SHP77 treated with DMSO at 0.1 percent for 48 hours (cell line): ENCODE measurements at places on chromosomes 5 and 9.

DNA sequence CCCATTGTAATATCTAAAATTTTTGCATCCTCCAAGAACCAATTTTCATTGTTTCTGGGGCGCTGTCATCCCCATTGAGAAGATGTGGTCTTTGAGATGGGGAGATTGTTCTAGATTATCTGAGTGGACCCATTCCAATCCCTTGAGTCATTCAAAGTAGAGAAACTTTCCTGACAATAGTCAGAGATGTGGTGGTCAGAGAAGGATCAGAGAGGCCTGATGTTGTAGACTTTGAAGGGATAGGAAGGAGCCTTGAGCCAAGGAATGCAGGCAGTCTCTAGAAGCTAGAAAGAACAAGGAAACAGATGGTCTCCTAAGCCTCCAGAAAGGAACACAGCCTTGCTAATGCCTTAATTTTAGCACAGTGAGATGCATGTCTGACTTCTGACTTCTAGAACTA lies 80.4 kb downstream of the TEK start:
- DNase-seq: no peak

DNA sequence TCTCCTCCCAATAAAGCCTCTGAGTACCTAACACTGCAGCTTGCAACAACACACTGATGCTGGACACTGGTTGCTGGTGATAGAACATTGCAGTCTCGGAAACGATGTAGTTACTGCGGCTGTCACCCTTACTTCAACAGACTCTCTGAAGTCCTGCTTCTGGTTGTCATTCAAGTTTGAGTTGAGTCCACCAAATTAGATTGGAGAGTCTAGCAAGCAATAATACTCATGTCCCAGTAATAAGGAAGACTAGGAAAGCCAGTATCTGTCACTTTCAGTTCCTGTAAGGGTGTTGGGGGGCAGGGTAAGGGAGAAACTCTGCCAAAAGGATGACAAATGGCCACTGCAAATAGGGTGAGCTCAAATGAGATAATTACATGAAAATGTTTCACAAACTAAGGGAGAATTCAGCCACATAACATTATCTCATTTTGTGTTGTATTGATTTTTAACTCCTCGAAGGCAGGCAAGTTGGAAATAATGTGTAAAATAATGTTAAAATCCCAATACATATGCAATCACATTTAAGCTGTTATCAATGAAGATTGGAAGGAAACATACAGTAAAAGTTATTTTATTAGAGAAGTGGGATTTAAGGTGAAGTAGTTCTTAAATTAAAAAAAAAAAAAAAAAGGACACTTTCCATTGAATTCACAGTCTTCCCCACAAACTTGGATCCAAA lies 849 bp upstream of the IFT74 start:
- peak; percentile 20 for DNase-seq

DNA sequence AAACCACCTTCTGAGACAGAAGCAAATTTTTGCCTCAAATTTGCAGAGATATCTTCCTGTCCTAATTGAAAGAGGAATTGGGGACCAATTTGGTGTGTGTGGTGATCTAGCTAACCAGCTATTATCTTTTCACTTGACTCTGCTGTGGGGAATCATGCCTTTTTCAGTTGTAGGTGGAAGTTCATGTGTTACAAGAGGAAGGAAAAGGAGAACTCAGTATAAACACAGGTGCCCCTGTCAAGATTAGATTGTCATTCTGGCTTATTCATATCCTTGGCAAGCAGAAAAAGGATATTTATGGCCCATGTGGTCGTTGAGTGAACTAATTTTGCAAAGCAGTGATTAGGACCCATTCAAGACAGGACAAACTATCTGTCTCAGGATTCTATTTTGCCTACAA lies 336.8 kb upstream of the SLC30A5 start:
- DNase-seq: no peak

DNA sequence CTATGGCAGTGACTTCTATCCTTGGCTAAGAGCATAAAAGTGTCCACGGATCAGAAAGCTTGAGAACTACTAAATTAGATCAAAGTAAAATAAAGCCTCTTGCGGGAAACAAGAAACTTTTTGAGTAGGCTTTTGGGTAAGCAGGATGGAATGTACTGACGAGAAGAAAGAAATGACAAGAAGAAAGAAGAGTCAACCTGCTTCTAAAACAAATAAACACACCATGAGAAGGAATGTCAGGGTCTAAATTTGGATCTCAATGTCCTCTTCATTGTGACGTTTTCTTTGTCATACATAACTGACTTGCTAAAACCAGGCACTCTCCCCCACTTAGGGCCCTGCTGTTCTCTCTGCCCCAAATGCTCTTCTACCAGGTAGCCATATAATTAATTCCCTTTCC lies 290.1 kb upstream of the PTGER4 start:
- no peak for DNase-seq

- no peak for DNase-seq
These were observed 568.0 kb downstream of the MTRR start for GRCh38 chr5:8436924-8437323.

- DNase-seq: no peak
These were observed 47.7 kb downstream of the FNIP1 start for GRCh38 chr5:131749138-131749537.

DNA sequence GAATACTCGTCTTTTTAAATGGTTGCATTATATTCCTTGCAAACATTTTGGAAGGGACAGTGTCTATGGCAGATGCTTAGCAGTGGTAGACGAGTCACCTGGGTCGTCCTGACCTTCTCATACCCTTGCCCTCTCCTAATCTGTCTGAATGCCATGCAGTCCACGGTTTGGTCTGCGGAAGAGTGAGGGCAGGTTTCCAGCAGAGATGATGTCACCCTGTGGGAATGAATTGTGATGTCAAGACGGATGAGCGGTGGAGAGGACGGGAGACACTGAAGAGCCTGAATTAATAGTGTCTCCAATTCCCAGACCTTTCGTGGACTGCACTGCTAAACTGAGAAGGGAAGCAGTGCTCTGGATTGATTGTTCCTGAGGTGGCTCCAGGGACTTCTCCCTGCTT lies 329.0 kb upstream of the PANK3 start:
- no peak for DNase-seq

DNA sequence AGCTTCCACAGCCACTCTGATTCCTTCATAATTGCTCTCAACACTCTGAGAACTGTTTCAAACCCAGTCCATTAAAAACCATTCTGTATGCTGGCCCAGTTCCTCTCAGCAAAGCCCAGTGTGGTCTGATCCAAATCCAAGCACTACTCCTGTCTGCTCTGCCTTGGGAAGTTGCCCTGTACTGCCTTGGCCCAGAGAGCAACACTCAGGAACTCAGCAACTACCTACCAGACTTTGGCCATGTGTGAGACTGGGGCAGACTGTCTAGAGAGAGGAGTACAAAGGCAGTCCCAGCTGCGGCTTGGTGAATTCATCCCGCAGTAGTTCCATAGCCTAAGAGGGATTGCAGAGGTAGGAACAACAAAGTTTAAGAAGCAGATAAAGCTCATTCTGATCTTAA lies 214.4 kb downstream of the MCTP1 start:
- no peak for DNase-seq

DNA sequence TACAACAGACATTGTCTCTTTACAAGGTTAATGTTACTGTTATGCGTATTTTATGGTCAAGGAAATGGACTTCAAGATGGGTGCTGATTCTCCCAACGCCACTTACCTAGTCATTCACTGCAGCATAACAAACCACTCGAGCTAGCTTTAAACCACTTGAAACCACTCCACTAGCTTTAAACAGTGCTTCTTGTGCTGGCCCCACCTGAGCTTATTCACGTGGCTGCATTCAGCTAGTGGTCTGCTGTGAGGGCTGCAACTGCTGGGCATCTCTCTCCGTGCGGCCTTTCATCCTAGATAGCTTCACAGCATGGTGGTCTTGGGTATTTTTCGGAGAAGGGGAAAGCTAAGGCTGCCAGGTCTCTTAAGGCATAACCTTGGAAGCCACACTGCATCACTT lies 3.5 kb upstream of the HRH2 start:
- DNase-seq: no peak

- DNase-seq: no peak
These were observed 3.6 kb downstream of the HTR1A start for GRCh38 chr5:63958654-63959053.

DNA sequence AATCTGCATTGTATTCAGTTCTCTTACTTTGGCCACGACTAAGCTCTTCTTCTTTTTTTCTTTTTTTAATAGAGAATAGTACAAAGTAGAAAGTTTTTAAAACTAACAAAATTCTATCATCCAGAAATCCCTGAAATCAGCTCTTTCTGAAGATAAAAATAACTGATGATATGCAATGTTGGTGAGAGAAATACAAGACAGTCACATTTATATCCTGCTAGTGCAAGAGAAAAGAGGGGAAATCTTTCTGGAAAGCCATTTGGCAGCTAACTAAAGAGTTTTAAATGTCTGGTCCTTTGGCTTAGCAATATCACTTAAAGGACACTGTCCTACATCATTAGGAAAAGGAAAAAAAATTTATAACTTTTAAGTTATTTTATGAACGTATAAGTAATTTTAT lies 27.0 kb upstream of the FREM1 start:
- DNase-seq: no peak

GRCh38 chr5:144017631-144018030 lies 152.8 kb downstream of the YIPF5 start:
- no peak for DNase-seq

- no peak for DNase-seq
These were observed 144.8 kb upstream of the SLC12A2 start for GRCh38 chr5:127938746-127939145.

DNA sequence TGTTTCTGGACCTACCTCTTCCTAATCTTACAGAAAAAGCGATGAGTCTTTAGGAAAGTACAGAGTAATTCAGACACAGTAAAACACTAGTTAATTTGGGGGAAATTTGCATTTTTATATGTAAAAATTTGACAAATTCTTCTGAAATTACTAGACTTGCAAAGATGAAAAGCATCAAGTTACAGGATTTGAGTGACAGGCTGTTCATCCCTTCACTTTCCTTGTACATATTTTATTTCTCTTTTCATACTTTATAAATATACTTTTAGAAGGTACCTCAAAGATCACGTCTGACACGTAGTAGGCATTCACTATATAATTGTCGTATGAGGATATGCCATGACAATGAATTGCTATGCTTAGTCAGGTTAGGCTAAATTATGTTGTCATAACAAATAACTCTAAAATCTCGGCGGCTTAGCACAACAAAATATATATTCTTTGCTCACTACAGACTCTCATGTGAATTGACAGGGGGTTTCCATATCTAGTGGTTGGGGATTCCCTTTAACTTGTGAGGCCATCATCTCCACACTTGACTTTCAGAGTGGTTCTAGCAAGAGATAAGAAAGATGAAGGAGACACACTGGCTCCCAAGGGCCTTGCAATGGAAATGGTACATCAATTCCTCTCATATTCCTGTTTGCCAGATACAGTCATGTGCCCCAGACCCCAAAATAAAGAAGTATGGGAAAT lies 154.1 kb upstream of the TUT7 start:
- DNase-seq: no peak

- DNase-seq: no peak
These were observed 2.2 kb upstream of the S1PR3 start for GRCh38 chr9:88988796-88989641.

GRCh38 chr9:20048985-20049384 lies 260.1 kb upstream of the SLC24A2 start:
- DNase-seq: no peak

DNA sequence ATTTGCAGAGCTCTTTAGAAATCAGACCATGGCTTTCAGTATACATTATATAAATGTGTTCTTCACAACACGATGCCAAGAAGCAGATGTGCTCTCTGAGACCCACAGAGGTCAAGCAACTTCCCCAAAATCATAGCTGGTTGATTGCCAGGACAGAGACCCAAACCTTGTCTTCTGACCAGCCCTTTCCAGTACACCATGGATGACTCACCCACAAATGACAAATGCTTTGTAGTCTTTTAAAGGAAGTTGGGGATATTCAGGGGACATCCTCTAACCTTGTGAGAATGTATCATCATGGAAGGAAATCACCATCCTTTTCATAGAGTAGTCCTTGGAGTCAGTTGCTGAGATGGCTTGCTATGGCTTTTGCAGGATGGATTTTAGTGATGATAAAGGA lies 30.1 kb downstream of the ZNF462 start:
- no peak for DNase-seq

DNA sequence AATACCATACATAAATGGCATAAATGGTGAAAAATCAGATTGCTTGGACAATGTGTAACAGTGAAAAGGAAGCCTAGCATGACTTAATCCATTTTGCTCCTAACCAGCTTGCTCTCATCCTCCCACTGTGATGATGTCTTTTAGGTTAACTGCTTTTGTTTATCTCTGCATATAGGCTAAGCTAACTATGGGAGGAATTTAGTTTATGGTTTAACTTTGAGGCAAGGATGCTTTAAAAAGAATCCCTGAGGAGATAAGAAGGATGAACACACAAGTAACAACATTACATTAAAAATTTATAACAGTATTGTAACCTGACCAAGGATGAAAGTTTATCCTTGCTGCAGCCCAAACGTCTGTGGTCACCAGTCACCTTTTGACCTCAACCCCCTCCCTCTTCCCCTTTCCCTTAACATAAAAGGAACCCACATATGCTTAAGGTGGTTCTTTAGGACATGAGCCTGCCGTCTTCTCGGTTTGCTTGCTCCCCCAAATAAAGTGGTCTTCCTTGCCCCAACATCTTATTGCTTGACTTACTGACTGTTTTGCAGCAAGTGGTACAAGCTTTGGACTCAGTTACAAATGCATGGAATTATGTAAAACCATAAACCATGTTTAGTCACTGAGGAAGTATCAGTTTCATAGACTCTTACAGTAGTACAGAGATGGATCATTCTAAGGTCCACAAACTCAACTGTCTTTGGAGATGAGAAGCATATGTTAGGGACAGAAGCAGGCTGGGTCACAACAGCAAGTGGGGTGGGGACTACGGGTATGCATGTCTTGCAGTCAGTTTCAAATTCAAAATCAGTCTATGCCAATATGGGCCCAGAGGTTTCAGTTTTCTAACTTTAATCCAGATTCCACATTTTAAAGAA lies 31.3 kb downstream of the AGXT2 start:
- DNase-seq: no peak

GRCh38 chr5:74556006-74556405 lies 84.5 kb downstream of the ENC1 start:
- DNase-seq: no peak

GRCh38 chr5:68054638-68055037 lies 160.9 kb upstream of the PIK3R1 start:
- no peak for DNase-seq

- DNase-seq: peak; percentile 21
These were observed 16.0 kb downstream of the LYRM7 start for GRCh38 chr5:131186561-131187256.

- DNase-seq: no peak
These were observed 21.4 kb downstream of the SLC22A4 start for GRCh38 chr5:132315529-132316067.
